NT2/D1 (cell line): ENCODE measurements at places on chromosomes 3 and 15.
A peak's percentile ranks its signal among the peaks of the same experiment; 100 is the strongest.

- no peak for DNase-seq
Observed at GRCh38 chr15:73997986-73998385, 3.5 kb downstream of the PML start.

- DNase-seq: no peak
Observed at GRCh38 chr3:111541391-111541790, 606 bp upstream of the CD96 start.

DNA sequence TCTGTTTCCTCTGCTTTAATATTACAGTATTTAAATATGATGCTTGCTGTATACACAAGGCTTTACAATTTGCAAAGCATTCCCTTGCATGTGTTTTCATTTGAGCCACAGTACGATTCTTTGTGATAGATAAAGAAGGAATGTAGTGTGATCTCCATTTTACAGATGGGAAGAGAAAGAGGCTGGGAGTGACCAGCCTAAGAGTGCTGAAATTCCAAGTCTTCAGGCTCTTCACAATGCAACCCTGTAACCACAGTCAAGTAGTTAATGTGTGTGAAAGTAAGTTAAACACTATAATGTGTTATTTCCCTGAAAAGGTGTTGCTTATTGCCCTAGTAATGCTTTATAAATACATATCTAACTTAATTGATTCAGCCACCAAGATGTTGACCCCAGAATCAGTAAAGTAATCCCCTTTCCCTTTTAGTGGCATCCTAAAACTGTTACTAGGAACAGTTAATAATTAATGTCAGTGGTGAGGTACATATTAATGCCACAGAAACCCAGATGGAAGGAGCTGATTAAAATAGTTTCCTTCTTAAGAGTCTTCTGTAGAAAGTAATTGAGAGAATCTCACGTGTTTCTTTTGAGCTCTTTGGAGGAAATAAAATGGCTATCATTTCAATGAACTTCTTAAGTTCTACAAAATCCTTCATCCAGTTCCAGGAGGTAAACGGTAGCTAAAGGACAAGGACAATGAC lies 110.4 kb downstream of the IL12A start:
- no peak for DNase-seq

DNA sequence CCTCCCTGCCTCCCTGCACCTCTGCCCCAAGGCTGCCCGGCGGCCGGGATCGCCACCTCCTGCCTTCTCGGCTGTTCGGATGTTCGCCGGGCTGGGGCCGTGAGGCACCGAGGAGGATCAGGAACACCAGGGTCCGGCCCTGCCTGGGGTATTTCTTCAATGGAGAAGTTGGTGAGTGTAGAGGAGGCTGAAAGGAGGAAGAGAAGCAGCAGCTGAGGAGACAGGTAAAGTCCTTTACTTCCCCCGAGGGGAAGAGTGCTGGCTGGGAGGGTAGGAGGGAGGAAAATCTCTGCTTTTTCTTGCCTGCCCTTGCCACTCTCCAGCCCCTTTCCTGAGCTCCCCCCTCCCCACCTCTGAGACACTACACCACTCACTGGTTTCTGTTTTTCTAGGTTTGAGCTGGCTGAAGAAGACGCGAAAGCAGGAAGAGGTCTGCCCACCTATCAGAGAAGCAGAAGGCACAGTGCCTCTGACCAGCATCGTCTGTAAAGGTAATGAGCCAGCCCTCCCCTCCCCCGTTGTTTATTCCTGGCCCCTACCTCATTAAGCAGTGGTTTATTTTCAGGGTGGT lies 519 bp downstream of the ASB7 start:
- DNase-seq: peak; percentile 32

- no peak for DNase-seq
Observed at GRCh38 chr15:100008258-100008657, 275.0 kb upstream of the LYSMD4 start.

- DNase-seq: no peak
Observed at GRCh38 chr3:160217675-160218074, 7.5 kb upstream of the C3orf80 start.

DNA sequence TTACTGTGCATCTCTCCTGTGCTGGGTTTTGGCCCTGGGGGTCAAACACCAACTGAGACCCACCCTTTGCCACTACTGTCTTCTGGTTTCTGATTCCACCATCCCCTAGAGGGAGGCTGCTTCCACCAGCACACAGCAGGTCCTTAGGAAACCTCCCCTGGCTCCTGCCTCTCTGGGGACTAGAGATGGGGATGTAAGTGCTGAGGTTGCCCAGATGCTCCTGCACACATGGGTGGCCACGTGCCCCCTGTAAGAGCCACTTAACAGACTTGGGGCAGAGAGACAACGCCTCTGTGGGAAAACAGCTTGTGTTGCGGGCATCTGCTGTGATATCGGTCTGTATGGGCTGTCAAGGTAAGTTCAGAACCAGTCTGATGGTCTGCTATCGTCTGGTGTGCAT lies 83.4 kb downstream of the ATP2B2 start:
- DNase-seq: no peak

DNA sequence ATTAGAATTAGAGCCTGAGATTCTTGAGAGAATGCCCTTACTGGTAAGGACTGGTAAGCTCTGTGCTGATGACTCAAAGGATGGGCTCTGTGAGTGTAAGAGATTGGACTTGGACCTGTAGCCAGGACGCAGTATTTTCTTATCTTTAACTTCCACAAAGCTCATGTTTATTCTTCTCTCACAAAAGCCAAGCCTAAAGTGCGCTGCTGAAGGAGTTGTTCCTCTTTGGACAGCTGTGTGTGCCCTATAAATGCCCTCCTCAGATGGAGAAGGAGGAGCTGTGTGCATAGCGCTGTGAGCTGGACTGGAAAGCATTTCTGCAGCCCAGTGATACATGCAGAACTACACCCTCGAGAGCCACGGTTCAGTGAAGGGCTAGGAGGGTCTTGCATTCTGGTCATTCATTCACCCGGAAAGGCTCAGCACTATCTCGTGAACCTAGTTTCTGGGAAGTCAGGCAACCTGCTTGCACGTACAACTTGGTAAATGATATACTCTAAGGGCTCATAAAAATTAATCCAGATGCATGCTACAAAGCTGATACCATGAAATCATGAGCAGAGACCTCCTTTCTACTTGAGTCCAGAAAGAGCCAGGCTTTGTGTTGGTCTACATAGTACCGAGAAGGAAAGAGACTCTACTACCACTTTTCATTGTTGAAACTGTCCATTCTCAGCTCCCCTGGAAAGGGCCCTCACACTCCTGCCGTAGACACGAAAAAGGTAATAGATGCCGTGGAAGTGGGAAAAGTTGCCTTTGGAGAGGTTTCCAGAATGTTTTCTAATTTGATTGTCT lies 103.0 kb upstream of the TBL1XR1 start:
- no peak for DNase-seq

GRCh38 chr3:57078344-57078634 lies 17.8 kb downstream of the SPATA12 start:
- DNase-seq: no peak

DNA sequence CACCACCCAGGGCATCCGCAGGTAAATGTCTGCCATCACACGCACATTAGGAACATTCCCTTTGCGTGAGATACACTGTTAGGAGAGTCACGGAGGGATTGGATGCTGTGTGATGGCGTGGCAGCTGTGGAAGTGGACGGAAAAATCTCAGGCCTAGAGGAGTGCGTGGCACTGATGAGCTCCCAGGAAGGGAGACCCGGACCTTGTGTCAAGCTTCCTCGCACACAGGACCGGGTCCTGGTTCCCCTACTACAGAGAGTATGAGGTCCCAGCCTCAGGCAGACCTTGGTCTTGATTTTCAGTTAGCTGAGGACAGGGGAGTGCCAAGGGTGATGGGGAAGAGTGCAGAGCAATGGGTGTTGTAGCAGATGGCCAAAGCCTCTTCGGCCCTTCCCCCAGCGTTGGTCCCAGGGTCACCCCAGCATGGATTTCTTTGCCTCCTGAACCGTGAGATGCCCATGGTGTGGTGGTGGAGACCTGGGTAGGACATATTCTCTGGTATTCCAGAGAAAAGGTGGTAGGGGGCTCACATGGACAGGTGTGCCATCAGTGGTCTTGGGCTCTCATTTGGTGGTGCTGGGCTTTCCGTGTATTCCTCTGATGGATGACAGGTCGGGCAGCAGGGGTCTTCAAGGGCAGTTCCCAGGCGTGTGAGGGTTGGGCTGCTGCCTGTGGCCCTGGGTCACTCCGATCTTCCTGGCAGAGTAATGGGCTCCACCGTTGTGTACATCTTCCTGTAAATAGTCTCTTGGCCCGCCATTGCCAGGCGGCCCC lies 105.1 kb downstream of the SNRPN start:
- no peak for DNase-seq

DNA sequence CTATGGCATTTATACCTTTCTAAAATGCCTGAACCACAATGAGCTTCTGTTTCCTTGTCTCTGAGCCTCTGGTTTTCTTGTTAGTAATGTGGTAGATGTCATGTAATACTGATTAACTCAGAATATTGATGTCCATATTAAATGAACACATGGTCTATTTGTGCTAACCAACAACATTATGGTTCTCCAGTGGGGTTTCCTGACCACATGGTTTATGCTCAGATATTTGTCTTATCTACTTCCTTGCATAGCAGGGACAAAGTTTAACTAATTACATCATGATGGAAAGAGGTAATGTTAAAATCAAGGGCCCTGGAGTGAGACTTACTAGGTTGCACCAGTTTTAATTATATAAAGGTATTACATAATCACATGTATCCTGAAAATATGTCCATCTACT lies 62.6 kb upstream of the SCN10A start:
- DNase-seq: no peak

DNA sequence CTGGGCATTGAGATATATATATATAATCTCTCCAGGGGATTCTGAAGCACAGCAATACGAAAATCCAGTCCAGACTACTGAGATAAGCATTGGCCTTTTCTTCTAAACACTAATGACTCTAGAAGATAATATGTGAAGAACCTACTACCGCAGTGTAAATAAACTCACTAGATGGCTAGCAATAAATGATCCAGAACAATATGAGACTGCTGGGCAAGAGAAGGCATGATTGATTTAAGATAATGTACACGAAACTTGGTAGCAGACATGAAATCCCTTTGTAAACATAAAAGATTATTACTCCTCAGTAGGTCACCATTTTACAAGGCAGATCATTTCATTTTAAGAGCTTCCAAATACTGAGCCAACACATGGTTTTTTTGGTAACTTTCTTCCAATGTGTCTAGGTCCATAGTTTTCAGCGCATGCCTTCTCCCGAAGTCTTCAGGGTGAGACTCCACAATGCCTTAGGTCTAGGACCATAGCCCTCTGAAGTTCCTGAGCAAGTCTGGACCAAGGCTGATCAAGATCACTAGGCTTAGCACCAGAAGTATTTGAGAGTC lies 193.2 kb downstream of the LRRN1 start:
- DNase-seq: no peak

GRCh38 chr15:74835312-74835823 lies 7.6 kb downstream of the ULK3 start:
- DNase-seq: peak; percentile 79

DNA sequence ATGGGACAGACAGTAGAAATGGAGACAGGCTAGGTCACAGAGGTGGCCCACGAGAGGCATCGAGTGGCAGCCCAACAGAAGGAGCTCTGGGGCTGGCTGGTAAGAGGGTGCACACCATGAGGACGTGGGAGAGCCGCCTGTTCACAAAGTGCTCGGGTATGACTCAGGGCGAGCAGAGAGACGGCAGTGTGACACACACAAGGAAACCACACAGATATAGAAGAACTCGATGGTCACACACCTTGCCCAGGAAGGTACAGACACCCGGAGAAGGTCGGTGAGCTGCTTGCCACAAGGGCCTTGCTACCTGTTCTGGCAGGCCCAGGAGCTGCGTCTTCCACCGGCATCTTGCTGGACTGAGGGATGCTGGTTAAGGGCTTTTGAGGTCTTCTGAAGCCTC lies 50.2 kb downstream of the CA12 start:
- DNase-seq: no peak

- DNase-seq: no peak
Observed at GRCh38 chr3:14405360-14406238, 3.2 kb downstream of the SLC6A6 start.

- DNase-seq: no peak
Observed at GRCh38 chr15:89144491-89144890, 56.2 kb downstream of the ABHD2 start.

GRCh38 chr3:60036803-60037202 lies 987.0 kb upstream of the CFAP20DC start:
- DNase-seq: no peak

- no peak for DNase-seq
Observed at GRCh38 chr3:15044326-15044725, 20.8 kb downstream of the MRPS25 start.

- peak; percentile 62 for DNase-seq
Observed at GRCh38 chr15:42581272-42581730, 5.9 kb downstream of the STARD9 start.

DNA sequence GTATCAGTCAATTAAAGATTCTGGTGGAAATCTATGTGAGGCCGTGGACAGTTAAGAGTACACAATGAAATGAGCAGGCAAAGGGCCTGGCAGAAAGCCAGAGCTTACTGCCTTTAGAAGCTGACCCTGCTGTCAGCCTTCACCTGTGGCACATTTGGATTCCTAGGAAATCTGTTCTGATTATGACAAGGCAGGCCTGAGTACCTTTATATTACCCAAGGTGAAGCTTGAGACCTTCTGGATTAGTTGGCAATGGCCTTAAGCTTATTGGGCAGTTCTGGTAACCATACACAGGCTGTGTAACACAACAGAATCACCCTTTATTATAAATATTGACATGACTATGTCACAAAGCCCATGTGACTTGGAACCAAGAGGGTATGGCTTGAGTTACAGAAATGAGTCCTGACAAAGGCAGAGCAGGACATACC lies 43.2 kb downstream of the NBEAL2 start:
- no peak for DNase-seq

- no peak for DNase-seq
Observed at GRCh38 chr15:44087578-44088465, 107.2 kb downstream of the FRMD5 start.

DNA sequence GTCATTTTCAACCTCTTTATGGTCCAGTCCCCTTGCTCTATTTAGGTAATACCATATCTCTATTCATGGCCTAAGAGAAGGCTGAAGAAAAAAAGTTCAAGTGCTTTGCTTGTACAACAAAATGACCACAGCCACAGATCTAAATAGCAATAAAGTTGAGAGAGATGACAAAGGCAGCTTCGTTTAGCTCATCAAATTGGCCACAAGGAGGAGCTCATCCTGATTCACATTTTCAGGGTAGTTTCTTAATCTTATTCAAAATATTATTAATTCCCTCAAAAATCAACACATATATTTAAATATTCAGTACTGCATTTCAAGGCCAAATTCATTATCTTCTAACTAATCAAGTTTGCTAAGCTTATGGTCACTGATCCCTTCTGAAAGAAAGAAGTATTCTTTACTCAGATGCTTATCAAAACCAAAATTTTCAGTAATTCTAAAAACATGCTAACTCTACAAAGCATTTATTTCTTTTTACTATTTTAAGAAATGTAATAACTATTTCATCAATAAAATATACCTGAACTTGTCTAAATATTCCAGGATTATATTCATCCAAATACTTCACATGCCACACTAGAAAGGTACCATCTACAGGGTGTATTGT lies 85.5 kb downstream of the DMXL2 start:
- no peak for DNase-seq
